ENCODE measurements at places on chromosomes 4 and X.

GRCh38 chr4:66591968-66592367 is 921.7 kb upstream of the EPHA5 start:
- DNase-seq: no peak

GRCh38 chrX:70808942-70809940 is 99.3 kb downstream of the TEX11 start:
- no peak for DNase-seq

DNA sequence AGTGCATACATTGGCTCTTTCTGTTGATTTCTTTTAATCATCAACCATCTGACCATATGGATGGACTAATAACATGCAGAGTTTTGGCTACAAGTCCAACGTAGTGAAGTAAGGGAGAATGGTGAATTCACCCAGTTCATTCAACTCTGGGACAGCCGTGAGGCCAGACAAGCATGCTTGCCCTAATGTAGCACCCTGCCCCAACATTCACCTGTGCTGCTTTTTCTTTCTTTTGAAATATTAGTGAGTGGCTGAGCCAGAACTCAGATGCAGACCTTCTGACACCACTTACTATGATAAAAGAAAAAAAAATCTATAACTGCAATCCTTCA is 17.5 kb downstream of the ARSJ start:
- no peak for DNase-seq

DNA sequence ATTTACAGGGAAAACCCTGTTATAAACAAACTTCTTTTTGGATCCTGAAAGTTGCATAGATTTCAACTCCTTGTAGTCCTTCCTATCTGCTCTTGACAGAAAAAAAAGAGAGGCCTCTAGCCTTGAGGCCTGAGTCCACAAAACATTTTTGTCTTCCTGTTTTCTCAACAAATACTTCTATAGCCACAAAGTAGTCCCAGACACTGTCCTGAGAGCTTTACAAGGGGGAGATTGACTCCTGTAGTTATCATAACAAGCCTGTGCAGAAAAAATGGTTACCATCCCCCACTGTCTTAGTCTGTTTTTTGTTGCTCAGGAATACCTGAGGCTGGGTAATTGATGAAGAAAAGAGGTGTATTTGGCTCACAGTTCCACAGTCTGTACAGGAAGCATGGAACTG is 35.2 kb downstream of the PCDH7 start:
- DNase-seq: no peak

- DNase-seq: peak; percentile 83
Measured at GRCh38 chr4:77240469-77241066, 83.6 kb downstream of the CCNG2 start.
